A172 (cell line): ENCODE measurements at places on chromosomes 7 and 10.

DNA sequence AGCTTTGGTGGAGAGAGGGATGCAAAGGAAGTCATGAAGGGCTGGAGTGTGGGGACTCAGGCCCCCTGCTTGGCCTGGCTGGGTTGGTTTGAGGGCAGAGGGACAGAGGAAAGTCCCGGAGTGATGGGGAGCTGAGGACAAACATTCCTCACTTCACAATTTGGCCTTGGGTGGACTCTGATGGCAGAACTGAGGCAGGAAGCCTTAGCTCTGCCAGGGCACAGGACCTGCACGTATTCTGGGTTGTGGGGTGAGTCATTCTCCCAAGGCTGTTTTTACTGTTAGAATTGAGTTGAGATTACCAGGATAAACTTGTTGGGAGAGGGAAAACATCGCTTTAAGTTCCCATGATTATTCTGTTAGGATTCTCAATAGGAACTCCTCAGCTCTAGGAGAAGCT lies 2.6 kb downstream of the GOLGA7B start:
- no peak for DNase-seq

GRCh38 chr10:84406561-84406960 lies 78.2 kb downstream of the CCSER2 start:
- DNase-seq = no peak

- no peak for DNase-seq
These were observed 5.4 kb downstream of the EMX2 start for GRCh38 chr10:117547716-117548668.

DNA sequence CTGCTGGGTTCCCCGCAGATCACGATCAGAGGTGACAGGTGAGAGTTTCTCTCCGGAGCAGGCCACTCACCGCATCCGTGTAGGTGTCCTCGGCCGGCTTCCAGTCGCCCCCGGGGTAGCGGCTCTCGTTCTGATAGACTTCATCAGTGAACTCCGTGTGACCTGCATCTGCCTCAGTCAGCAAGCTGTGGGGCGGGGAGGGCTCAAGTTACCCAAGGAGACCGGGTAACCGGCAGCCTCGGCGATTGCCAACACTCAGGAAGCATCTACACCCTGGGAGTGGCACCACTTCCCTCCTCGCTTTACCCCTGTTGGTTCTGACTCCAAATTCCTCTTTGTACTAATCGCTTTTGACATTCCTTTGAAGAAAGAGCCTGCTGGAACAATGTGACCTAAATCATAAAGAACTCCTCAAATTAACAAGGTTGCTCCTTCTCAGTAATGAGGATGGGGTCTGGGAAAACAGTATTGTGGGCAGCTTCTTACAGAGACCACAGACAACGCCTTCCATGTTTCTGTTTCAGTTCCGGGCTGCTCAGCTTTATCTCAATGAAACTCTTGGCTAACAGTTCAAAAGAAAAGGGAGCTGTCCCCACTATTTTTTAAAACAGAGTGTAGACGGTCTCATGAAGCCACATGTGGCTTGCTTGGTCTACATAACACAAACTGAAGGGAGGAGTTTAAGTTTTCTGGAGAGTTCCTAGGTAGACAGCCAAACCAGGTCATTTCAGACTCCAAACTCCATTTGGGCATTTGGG lies 118.1 kb downstream of the MYOF start:
- no peak for DNase-seq

DNA sequence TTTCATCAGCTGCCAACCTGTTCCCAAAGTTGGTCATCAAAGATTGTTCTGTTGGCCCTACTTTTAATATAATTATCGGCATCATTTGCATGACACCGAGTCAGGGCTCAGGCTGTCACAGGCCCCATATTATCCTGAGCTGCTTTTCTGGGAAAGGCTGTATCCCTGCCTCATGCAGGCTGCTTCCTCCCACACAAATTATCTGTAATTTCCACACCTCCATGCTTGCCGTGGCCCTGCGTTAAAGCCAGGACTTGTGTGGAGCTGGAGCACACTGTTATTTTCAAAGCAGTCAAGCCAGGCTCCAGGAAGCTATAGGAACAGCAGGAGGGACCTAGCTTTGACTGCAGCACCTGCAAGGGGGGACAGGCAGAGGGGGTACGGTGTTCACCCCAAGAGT lies 5.4 kb upstream of the ADCYAP1R1 start:
- DNase-seq = no peak

GRCh38 chr10:26528715-26529393 lies 90.7 kb downstream of the APBB1IP start:
- DNase-seq = no peak

- DNase-seq = no peak
These were observed 34.0 kb downstream of the DLD start for GRCh38 chr7:107924841-107925504.

DNA sequence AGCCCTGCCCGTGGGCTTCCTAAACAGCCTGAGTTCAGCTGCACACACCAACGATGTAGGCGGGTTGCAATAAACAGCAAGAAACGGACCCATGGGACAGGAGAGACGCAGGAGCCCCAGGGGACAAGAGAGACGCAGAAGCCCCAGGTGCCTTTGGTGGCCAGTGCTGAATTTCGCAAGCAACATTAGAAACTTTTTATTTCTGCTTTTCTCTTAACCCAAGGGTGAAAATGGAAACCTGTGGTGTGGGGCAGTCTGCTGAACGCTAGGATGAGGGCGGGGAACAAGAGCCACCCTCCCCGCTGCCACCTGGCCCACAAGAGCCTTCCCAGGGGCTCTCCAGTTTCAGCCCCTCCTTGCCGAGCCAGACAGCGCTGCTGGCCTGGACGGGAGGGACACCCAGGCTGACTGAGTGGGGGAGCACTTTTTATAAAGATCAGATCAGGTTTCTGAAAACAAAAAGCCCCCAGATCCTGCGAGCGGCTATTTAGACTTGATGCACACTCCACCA lies 20.0 kb upstream of the GPR146 start:
- DNase-seq = no peak
